ENCODE measurements at places on chromosomes 1 and 21. TPM values are rescaled to one million over a fixed set of nuclear protein-coding genes. Genes with fewer than 3 reads are reported as not detected.

Gene ANGPTL3
- not detected for total RNA-seq

Gene CLDN17
- total RNA-seq, result not detected

Gene GIPC2
- total RNA-seq, result 2.0 TPM

Gene ATAD3C
- total RNA-seq, result 9.9 TPM

Gene SESN2
- total RNA-seq, result 11.2 TPM

DNA sequence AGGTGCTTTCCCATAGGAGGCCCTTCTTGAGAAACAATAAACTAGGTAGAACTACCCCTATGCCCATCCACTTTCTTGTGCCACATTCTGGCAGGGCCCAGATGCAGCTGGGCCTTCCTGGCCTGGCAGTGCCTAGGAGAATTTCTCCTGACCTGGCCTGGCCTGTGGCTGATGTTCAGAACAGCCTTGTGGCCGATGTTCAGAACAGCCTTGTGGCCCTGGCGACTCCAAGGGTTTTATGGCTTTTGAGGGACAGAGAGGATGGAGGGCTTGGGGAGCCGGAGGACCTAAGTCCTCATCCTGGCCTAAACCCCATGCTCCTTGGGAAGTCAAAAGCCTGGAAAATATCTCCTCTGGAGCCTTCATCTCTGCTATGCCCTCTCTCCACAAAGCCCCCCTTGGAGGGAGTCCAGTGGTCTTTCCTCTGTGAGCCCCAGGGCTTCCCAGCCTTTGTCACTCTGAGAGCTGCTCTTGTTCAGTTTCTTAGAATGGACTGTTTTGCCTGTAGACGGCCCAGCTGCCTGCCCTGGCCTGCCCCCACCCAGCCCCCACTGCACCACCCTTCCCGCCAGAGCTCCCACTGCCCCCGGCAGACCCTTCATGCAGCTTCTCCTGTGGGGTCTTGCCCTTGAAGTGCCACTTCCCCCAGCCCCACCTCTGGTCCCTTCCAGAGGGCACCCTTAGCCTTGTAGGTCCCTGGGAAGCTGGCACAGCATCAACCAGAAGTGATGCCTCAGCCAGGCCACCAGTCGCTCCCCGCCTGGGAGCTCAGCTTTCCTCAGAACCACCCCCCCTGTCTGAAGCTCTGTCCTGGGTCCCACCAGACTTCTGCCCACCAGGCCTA lies 7.0 kb downstream of the GPR37L1 start:
- no peak for DNase-seq

DNA sequence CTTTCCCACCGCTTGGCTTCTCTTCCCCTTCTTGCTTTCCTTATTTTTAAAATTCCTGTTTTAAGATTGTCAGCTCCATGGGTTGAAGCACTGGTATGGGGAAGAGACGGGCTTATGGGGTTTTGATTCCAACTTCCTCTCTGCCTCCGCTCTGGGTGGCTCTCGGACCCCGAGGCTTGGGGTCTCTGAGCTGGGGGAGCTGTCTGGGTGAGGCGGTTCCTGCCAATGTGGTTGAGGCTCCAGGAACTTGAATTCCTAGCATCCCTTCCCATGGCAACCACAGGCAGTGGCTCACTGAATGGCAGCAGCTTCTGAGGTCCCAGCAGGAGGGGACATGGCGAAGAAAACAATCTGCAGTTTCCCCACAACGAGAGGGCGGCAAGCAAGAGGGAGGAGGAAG lies 83.1 kb upstream of the C1orf174 start:
- no peak for DNase-seq

GRCh38 chr1:176691251-176692228 lies 228.6 kb downstream of the PAPPA2 start:
- DNase-seq, result peak; percentile 42

DNA sequence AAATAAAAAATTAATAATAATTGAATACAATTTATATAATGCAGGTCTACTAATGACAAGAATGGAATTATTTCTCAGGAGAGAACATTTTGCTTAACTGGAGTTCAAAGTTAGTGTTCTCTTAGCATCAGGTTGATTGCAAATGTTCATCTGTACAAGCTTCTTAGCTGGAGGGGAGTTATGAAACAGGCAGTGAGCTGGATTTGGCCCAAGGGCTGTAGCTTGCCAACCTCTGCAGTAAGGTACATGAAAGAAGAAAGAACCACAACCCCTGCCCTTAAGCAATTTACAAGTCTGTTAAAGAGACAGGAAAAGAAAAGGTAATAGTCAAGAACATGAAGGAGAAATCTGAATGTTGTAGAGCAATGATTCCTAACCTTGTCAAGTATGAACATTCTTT lies 17.0 kb downstream of the LPGAT1 start:
- peak; percentile 72 for DNase-seq

DNA sequence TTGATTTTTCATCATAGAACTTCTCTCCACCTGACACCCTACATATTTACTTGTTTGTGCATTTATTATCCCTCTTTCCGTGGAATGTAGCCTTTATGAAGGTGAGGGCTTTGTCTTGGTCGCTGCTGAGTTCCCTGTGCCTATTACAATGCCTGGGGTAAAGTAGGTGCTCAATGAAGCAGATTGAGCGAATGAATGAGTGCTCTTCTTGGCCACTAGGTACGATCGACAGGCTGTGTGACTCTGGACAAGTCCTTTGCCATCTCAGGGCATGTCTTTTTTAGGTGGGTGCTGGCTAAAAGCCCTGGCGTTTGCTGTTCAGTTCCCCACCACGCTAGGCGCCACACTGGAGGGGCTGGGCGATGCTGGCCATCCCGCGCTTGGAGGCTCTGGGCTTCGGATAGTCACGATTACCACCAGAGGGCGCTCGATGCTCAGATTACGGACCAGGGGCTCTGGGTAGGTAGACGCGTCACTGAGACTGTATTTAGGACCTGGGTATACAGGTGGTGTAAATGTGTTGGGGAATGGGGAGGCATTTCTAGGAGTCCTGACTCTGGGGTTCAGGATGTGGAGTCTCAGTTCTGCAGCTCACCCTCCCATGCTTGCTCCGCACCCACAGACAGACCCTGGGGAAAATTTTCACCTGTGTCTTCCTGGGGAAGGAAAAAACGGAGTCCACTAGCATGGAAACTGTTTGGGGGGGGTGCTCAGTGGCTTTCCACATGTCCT lies 71.0 kb upstream of the CSF3R start:
- peak; percentile 21 for DNase-seq

Measured in prostate gland (tissue), 2 donors.